Activated naive CD4-positive, alpha-beta T cell (primary cell): ENCODE measurements at places on chromosomes 2 and 18.

DNA sequence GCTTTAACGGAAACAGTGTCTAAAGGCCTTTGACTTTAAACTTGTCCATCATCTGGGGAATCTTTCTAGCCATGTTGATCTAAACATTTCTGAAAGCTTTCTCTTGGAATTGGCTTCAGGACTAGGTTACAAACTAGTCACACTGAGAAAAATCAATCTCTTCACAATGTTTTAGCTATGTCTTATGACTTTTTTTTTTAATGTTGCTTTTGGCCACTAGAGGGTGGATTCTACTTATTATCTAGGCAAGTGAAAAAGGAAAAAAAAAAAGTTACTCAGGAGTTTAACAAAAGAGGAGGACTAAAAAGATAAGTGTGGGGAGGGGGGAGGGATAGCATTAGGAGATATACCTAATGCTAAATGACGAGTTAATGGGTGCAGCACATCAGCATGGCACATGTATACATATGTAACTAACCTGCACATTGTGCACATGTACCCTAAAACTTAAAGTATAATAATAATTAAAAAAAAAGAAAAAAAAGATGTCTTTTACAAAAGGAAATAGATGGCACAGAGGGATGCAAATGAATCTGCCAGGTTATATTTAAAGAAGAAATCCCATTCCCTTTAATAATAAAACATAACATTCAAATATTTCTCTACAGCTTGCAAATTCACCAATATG, 160.4 kb upstream of the PID1 start:
- DNase-seq = no peak

GRCh38 chr2:182179176-182179575, 193.5 kb downstream of the PPP1R1C start:
- no peak for DNase-seq

- DNase-seq = no peak
These were observed 36.5 kb downstream of the MYO3B start for GRCh38 chr2:170214309-170214948.

DNA sequence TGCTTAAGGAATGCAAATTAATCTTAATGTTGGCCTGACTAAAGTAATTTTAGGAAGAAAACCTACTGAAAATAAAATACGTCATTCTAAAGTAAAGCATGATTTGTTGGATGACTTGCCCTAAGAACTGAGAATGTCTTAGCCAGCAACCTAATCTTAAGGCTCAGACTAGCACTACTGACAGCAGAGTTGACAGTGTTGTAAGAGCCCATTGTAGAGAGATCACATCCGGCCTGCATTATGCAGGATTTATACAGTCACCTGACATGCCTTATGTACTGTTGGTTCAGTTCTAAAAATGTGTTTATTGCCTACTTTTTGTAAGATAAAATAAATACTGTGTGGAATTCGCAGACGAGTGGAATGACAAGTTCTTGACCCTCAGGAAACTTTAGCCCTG, 82.3 kb downstream of the TMEM185B start:
- no peak for DNase-seq

GRCh38 chr2:62505750-62506420, at the start of gene TMEM17:
Gene TMEM17 (minus strand): TSS chr2:62506195. CDS start chr2:62506129, 66 bp downstream.
- no peak for DNase-seq

DNA sequence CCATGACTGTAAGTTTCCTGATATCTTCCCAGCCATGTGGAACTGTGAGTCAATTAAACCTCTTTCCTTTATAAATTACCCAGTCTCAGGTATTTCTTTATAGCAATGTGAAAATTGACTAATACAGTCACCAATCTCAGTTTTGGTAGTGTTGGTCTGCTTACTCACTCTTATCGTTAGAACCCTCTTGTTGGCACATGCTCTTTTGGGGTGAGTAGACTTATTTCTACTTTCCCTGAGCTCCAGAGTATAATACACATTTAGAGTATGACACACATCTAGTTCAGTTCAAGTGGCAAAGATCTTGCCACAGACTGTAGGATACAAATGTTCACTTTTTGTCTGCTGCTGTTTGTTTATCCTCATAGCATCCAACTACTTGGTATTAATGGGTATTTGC, 347.5 kb upstream of the CELF4 start:
- DNase-seq = no peak

DNA sequence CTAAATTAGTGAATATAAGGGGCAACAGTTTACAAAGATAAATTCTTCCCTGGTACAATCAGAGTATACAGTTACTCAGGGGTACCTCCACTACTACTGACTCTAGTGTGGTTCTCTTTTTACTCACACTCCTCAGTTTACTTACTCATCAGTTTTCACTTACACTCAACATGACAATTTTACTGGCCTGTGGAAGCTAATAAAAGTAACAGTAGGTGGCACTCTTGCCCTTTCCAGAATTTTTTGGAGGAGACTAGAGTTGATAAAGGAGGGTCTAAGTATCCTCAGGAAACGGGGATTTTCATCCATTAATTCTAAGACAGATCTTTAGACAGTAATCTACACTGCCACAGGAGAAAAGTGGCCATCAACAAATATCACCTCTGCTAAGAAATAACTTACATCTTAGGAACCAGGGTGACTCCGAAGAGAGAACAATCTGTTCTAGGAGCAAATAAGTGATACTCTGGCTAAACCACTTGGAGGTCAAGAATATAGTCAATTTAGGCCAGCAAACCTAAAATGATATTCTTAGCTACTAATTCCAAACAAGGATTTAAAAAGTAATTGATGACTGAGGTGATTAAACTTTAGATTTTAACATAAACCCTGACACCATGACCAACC, 61.3 kb downstream of the ATL2 start:
- DNase-seq = no peak

DNA sequence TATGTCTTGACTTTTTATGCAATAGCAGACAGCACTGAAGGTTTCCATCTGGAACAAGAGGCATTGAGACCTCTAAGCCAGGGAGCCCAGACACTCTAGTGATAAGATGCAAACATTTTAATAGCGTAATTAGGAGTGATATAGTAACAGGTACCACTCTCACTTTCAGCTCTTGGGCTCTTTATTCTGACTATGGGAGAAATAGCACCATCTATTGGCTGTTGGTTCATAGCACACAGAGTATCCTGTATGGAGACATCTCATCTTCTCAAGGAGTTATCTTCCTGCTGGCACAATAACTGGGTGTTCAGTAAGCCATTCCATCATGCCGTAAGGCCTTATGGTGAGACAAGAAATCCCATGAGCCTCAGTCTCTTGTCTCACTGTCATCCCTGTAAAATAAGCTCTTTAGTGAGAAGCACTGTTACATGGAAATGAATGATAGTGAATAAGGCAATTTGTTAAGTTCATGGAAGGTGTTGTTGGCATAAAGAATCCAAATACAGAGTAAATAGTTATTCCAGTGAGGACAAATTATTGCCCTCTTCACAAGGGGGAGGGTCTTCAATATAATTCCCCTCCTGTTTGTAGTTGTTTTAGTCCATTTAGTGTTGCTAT, 48.3 kb downstream of the THUMPD2 start:
- no peak for DNase-seq

DNA sequence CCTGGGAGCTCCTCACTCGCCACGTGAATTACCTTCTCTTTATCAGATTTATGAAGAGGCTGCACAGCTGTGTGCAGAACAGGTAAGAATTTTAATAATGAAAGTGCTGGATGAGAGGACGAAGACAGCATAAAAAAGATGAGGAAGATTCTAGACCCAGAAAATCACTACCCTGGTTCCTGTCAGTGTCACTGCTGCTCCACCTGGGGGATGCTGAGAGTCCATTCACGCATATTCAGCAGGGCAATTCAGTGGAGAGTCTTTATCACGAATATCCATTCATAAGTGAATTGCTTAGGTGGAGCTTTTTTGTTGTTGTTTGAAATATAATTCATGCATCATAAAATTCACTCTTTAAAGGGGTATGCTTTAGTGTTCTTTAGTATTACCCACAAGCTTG, 52.0 kb downstream of the MRPL33 start:
- no peak for DNase-seq

DNA sequence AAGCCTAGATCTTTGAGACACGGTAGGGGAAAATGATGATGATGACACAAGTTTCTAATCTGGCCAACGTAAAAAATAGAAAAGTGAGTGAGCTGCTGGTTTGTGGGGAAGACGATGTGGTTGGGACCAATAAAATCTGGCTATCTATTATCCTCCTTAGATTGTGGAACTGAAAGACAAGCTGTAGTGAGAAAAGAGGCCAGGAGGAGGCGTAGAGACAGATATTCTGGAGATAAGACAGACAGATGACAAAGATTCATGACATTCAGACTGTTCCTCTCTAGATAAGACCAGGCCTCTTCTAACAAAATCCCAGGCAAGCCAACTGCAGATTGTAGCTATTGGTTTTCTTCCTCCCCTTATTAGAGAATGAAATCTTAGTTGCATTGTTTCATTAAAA, 376.3 kb upstream of the UBE2E3 start:
- DNase-seq = no peak

DNA sequence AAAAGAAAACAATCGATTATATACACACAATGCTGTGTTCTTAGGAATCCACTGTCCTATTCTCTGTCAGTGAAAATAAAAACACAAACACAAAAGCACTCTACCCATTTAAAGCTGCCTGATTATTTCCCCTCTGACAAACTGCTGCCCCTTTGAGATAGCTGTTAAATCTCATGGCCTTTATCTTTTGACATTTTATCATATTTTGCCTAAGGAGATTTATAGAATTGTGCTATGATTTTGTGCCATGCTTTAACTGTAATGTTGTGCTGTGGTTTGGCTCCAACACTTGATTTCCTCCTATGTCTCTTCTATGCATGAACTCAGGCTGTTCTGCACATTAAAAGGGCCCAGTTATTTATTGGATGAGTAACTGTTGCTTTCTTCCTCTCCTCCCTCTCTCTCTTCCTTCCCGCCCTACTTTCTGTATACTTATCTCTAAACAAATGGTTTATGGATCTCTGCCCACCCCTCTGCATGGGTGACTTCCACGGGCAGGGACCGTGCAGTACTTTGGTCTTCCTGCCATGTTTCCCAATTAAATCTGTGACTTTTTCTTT, 1096.6 kb downstream of the TSN start:
- no peak for DNase-seq

GRCh38 chr2:98444436-98445176, at the start of gene INPP4A:
Gene INPP4A (plus strand): TSS chr2:98444858. CDS start chr2:98520049, 75,191 bp downstream.
- peak; percentile 68 for DNase-seq

- DNase-seq = no peak
These were observed 114.4 kb downstream of the SMAD7 start for GRCh38 chr18:48836231-48836805.

DNA sequence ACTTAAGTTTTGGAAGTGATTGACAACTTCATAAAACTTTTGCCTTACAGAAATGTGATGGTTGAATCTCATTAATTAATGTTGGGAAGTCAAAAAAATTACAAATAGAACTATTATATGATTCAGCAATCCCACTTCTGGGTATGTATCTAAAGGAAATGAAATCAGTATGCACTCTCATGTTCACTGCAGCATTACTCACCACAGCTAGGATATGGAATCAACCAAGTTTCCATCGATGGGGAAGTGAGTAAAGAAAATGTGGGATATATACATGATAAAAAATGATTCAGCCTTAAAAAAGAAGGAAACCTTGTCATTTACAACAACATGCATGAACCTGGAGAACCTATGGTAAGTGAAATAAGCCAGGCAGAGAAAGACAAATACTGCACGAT, 112.4 kb upstream of the WDR75 start:
- DNase-seq = no peak

DNA sequence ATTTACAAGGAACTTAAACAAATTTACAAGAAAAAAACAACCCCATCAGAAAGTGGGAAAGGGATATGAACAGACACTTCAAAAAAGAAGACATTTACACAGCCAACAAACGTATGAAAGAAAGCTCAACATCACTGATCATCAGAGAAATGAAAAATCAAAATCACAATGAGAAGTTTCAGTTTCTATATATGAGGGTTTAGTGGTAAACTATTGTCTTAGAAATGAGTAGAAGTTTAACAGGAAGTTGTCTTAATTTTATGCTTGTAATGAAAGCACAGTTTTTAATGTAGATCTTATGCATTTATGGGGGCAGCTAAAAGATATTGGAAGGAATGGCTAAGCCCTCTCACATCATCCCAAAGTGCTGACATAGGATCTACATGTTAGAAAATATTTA, 325.4 kb downstream of the ERBB4 start:
- no peak for DNase-seq

GRCh38 chr2:164314148-164314547, 307.1 kb downstream of the GRB14 start:
- no peak for DNase-seq

DNA sequence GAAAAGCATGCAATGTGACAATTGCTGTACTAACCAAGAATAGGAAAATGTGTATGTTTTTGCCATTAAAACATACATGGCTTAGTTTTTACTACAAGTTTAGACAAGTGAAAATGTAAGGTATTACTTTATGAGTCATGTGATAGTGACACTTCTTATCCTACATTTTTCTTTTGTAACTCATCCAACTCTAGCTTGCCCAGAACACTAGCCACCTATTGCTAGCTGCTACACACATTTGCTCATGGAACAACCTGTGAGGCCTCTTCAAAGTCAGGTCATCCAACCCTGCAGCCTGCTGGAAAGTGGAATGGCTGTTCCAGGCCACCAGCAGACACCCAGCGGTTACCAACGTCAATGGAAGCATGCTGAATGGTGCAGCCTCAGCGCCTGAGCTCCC, 1043.9 kb downstream of the TMEM182 start:
- no peak for DNase-seq

- no peak for DNase-seq
These were observed 108.7 kb downstream of the XRCC5 start for GRCh38 chr2:216217904-216218260.

- DNase-seq = no peak
These were observed 508.9 kb upstream of the POU3F3 start for GRCh38 chr2:104344985-104345384.

DNA sequence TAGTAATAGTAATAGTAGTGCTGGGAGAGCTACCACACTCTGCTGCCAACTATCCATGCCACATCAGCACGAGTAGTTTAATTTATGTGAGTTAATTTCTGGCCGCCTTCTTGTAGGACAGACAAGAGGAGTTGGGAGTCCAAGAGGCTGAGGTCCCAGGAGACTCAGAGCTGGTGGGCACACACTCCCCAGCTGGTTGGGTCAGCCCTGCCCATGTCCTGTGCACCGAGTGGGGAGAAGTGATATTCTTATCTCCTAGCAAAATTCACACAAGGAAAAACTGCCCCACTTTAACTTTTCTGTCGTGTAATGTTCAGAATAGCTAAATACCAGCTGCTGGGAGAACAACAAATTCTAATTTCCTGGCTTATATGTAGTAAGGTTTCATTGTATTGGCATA, 15.2 kb upstream of the MAP4K4 start:
- DNase-seq = no peak

DNA sequence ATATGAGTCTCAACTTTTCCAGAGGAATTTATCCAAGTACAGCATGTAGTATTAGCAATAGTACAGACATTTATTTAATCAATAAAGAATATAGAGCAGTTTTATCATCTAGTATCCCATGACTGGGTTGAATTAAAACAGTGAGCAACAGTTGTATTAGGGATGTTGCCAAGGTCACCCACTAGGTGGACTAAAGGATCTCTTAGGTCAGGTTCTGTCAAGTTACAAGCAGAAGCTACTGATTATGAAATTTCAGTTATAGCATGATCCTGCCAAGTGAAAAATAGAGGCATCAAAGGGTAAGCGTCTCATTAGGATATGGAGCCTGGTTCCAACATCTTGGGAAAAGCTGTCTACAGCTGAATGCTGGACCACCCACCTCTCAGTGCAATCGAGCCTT, 52.1 kb upstream of the LAPTM4A start:
- no peak for DNase-seq
